ENCODE measurements at places on chromosomes 1 and 21.
A peak's percentile ranks its signal among the peaks of the same experiment; 100 is the strongest.

GRCh38 chr1:119225265-119225664, 84.8 kb upstream of the WARS2 start:
- no peak for DNase-seq

DNA sequence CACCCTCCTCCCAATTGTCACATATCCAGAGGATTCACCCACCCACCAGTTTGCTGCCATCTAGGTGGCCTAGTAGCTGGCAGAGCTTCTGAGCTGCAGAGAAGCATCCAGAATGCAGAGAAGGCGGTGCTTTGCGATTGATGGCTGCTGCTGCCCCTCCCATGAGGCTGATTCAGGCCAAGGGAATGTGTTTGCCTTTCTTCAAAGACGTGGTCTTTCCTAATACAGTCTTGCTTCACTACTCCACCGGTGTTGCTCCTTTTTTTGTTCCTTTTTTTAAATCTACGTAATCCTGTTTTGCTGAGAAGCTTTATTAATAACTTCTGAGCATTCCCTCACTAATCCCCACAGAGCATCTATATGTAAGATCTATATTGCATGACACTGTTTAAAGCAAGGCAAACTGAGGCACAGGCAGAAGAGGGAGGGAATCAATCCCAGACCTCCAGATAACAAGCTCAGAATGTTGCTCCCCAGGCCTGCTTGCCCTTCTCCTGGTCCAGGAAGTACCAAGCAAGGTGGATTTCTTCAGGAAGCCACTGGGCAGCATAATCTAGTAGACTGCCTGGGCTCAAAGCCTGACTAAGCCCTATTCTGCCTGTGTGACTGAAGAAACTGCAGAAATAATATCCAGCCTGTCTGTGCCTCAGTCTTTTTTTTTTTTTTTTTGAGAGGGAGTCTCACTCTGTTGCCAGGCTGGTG, 275.5 kb upstream of the FMN2 start:
- DNase-seq = no peak

DNA sequence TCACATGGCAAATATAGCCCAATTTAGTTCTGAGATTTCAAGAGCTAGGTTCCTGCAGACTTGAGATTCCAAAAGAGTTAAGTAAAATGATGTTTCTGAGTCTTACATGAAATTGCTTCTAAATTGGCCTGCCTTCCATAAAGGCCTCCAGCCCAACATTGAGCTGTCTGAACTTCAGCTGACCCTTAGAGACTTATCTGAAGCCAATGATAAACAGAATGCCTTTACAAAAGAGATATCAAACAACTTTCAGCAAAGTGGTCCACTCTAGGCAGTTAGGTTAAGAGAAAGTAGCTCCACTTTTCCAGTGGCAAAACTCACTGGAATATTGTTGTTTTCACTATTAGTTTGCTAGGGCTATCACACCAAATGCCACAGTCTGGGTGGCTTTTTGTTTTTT, 6.3 kb upstream of the RC3H1 start:
- DNase-seq = no peak

DNA sequence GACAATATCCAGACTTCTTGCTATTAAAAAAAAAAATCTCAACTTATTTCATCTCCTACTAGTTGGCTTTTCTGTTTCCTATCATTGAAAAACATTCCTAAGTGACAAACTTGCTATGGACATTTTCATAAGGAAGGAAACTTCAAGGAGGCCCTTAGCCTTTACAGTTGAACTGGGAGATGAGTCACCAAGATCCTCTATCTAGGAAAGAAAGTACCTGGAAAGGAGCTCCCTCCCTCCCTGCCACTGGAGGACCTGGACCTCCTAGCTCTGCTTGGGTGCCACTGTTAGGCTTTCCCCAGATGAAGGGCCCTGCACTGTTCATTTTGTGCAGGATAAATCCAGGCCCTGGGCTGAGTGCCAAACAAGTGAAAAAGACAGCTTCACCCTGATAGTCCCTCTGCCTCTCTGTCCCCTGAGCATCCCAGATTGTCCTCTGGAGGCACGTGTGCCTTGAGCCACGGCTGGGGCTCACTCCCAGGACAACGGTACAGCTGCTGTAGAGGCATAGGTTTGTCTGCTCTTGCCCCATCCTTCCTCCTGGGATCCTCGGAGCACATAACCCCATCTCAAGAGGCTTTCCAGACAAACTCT, 40.2 kb upstream of the SOX13 start:
- DNase-seq = no peak

DNA sequence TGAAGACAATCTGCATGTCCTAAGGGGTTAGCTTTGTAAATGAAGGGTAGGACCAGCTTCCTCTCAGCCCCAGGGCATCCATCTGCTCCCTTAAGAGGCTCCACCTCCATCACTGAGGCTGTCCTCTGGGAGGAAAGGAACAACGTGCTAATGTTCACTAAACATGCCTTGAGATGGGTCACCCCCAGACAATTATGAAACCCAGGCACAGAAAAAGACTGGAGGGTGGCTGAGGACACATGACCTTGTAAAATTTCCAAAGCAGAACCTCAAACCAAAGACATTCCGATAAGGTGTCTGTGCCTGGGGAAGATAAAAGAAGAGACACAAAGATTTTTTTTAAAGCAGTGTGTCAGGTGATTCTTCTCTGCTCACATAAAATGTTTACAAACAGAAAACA, 37.6 kb upstream of the ZNF124 start:
- no peak for DNase-seq

DNA sequence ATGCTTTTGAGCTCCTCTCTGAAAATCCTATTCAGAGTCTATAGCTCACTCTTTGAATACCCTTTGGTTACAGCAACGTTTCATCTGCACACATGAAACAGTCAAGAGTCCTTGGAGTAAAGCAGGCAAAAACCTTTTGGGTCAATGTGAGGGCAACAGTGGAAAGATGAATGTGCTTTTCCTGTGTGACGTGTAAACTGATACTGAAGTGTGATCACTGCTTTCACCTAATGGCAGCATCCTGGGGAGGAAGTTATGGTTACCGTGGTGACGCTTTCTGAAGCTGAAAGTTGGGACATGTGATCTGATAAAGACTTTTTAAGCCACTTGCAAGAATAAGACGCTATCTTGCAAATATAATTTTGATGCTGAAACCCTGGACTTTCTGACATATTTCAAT, 160.0 kb downstream of the SEC16B start:
- DNase-seq = no peak

DNA sequence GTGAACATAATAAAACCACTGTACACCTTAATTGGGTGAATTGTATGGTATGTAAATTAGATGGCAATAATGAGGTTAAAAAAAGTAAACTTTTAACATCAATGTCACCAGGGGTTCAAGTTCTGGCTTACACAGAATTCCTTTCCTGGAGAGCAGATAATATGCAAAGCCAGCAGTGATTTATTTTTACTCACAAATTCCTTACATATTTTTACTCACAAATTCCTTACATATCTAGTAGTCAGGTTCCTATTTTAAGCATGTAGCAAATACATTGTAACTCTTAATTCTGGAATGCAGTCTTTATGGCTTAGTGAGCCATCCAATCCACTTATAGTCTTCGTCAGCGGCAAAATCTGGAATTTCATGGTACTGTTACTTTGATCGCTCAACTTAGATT, 1.3 kb upstream of the UBE4B start:
- no peak for DNase-seq

- no peak for DNase-seq
These were observed 35.3 kb upstream of the RIPK4 start for GRCh38 chr21:41802198-41802584.

- no peak for DNase-seq
These were observed 50.8 kb downstream of the TOMM20 start for GRCh38 chr1:235077571-235078479.

- DNase-seq = no peak
These were observed 16.4 kb downstream of the RAB4A start for GRCh38 chr1:229287267-229287666.

DNA sequence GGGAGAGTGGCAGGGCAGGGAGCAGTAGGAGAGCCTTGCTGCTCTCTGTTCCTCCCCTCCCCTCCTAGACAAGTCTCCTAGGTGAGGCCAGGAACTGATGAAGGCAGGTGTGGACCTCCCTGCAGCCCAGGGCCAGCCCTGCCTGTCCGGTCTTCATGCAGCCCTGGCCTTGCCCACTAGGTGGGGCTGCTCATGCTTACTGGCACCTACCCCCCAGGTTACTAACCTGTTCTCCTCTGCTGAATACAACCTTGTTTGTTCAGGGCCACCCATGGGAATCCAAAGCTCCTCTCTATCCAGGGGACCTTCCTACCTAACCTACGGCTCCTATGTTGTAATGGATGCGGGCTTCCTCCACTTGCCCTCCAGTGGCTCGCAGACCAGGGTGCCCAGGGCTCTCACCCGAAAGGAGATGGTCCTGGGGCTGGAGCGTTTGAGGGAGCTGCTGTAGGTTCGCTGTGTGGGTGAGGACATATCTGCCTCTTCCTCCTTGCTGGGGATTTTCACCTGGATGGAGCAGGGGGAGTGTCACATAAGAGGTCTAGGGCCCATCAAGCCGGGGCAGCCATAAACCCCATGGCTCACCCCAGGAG, 7.9 kb upstream of the TNNT2 start:
- DNase-seq = peak; percentile 21

- no peak for DNase-seq
These were observed 7.3 kb downstream of the KCNH1 start for GRCh38 chr1:211126622-211127021.

- no peak for DNase-seq
These were observed 89.7 kb upstream of the SLC45A1 start for GRCh38 chr1:8228253-8228652.

GRCh38 chr21:45464309-45464708, 59.3 kb downstream of the COL18A1 start:
- no peak for DNase-seq

GRCh38 chr1:60345621-60346020, 272.1 kb upstream of the C1orf87 start:
- no peak for DNase-seq

- no peak for DNase-seq
These were observed 21.4 kb downstream of the FOXO6 start for GRCh38 chr1:41382480-41383090.

DNA sequence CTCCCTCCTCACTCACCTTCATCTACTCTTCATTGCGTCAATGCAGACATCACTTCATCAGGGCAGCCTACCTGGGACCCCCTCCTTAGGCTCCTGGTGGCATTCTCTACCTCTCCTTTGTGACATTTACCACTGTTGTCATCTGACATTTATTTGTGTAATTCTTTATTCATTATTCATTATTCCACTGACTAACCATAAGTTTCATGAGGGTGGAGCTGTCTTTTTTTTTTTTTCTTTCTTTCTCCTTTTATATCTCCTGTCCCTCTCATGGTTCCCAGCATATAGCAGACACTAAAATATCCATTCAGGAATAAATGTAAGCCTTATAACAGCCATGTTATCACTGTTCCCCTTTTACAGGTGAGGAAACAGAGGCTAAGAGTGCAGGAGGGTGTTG, 126.8 kb downstream of the KAZN start:
- DNase-seq = no peak

DNA sequence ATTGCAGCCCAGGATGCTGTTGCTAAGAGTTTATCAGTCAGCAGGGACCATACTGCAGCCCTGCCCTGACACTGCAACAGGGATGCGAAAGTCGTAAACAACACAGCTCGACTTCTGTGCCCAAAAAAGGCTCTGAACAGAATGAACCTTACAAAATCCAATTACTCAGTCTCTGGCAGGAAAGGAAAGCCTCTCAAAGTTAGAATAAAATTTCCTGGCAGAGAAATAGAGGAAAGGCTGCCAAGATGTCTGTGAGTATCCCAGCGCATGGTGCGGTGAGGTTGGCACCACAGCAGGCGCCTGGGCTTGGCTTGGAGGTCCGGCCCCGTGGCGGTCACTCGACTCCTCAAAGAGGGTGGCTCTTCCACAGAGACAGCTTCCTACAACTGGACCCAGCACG, 185.8 kb downstream of the PCP4 start:
- no peak for DNase-seq

DNA sequence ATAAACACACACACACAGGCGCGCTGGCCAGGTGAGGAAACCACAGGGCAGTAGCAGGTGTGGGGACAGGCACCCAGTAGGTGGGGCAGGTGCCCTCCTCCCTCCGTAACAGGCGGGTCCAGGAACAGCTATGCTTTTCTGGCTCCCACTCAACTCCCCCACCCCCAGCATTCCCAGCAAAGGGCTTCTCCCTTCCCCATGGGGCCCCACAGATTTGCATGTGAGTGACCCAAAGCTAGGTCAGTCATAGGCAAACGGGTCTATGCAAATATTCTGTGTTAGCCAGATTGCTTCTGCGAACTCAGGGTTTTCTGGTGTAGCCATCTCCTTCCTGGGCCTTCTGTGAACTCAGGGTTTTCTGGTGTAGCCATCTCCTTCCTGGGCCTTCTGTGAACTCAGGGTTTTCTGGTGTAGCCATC, 114.2 kb downstream of the SIK1 start:
- no peak for DNase-seq

DNA sequence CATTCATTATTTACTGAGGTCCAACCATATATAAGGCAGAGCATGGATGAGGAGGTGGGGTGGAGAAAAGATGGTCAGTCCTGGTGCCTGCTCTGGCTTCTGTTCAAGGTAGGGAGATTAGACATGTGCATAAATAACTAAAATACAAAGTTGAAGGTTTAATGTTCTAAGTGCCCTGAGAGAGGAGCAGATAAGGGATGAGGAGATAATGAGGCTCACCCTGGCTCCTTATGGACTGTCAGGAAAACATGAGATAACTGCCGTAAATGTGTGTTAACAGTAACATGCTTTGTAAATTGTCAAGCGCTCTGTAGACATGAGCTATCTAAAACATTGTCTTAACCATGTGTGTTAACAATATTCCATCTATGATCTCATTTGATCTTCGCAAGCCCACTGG, 474.6 kb upstream of the USP24 start:
- no peak for DNase-seq

GRCh38 chr1:12619792-12620487, 1.9 kb upstream of the DHRS3 start:
- DNase-seq = peak; percentile 68

- no peak for DNase-seq
These were observed 28.6 kb downstream of the EBNA1BP2 start for GRCh38 chr1:43143441-43143888.

GRCh38 chr1:38451541-38451993, 405.0 kb upstream of the POU3F1 start:
- DNase-seq = no peak

DNA sequence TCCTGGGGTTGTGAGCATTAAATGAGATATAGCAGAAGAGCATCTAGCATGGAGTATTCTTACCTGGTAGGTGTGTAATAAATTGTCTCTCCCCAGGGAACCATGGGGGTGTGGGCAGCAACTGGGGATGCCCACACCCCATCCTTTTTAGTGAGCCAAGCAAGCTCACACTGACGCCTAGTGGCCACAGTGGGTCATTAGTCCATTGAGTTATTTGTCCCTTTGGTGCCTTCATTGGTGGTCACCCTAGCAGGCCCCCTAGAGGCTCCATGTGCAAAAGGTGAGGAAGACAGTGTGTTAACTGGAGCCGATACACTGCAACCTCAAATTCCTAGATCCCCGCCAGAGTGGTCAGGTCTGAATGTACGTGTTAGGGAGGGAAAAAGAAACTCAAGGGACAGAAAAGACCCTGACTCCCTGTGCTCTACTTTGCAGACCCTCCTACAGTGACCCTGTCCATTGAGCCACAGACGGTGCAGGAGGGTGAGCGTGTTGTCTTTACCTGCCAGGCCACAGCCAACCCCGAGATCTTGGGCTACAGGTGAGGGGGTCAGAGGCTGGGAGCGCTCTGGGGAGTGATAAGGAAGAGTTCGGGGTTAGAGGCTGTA, 93.3 kb upstream of the CD1D start:
- DNase-seq = no peak

GRCh38 chr1:18157968-18158367, 50.4 kb downstream of the IGSF21 start:
- DNase-seq = no peak

Measured in activated naive CD4-positive, alpha-beta T cell (primary cell).